ENCODE measurements at places on chromosomes 2 and 18.

DNA sequence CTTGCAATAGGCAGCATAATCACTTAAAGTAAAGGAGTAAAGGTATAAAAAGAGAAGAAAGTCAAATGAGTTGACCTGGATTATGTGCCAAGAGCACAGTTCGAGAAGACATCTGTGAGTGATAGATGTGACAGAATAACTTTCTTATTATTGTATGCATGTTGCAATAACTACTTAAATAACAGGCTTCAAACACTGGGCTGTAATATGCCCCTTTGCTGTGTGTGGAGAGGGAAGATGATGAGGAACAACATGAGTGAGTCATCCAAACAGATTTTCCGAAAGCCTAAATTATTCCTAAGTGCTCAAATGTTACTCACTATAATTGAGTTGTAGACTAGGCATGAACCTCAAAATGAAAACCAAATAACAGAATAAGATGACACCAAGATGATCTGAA is 328.1 kb downstream of the EXOC6B start:
- DNase-seq: no peak

DNA sequence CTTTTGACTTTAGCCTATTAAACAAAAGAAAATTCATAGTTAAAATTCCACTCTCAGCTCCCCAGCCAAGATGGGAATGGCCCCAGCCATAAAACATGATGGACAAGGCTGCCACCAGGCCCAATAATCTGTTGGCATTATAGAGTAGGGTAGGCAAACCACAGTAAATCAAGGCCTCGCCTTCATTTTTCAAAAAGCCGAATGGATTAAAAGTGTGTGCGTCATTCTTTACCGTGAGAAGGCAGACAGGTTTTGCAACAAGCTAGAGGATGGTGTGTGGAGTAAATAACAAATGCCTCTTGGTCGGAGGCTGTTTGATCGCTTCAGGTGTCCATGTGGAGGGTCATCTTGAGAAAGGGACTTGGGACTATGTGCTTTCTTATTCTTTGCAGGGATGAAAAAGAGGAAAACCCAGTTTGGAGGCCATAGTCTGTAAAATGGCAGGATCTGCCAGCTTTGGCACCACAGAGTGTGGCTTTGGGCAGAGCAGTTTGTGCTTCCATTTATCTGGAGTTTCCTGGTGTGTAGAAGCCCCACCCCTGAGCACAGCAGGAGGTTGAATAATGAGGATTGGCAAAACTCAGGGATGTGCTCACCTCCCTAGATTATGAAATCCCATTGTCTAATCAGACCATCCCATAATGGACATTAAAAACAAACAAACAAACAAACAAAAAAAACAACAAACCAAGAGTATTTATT is 57.1 kb upstream of the ITGB6 start:
- DNase-seq: peak; percentile 41

GRCh38 chr2:216549926-216550690 is 51.5 kb downstream of the RPL37A start:
- no peak for DNase-seq

GRCh38 chr18:10241579-10241978 is 212.9 kb upstream of the APCDD1 start:
- DNase-seq: no peak

- no peak for DNase-seq
Observed at GRCh38 chr2:107932979-107933378, 53.3 kb upstream of the SLC5A7 start.

DNA sequence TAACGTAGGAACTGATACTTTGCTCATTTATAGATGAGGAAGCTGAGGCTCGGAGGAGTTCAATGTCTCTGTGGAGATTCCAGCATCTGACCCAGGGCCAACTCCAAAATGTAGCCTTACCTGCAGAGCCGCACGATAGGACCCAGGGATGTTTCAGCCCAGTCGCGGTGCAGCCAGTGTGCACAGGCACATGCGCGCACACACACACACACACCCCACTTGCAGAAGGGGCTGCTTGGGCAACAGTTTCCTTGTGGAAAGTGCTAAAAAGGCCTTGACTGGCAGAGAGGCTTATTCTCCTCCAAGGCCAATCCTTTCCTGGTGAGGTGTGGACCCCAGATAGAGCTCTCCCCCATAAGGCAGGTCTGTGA is 101.7 kb downstream of the ZFP36L2 start:
- DNase-seq: no peak

DNA sequence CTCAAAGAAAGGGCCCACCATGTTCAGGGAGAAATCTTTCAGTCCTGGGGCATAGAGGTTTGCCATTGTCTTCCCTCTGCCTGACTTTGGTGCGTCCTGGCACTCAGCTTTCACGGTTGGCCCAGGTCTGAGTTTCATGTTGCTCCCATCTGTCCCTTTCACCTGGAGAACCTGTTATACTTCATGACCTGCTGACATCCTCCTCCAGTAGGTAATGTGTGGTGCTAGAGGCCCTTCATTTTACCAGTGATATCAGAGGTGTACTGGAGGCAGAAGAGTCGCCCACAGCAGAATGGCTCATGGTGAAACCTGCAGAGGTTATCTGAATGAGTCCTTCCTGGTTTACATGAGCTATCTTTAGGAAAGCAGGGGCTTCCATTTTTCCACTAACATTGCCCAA is 128.8 kb upstream of the DLX2 start:
- DNase-seq: no peak

GRCh38 chr2:29223257-29223656 is 108.0 kb downstream of the CLIP4 start:
- DNase-seq: no peak

DNA sequence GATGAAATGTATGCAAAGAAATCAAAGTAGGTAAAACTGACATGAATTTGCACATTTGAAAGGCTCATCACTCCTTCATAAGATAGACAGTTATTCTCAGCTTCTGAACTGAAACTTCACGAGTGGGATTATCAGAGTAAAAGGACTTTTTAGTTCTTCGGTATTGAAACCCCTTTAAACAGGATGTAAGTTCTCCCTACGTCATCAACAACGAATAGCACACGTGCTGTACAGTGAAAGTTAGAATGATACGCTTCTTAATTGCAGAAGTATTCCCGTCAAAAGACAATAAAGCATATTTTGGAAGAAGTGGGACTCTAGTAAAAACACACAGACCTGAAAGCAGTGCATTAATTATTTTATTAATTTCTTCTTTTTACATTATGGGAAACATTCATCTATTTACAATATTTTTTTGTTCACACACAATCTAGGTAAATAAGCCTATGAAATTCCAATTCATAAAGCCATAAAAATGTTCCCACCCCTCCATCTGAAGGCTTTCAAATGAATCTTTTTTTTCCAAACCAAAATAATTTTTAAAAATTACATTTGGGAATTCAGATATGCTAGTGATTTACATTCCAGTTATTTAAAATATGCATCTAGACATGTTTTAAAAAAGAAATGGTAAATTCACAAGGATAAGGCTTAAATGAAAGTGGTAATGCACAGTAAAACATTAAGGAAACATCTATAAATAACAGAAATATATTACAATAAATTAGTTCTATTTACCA is 45.9 kb downstream of the TGIF1 start:
- DNase-seq: no peak

DNA sequence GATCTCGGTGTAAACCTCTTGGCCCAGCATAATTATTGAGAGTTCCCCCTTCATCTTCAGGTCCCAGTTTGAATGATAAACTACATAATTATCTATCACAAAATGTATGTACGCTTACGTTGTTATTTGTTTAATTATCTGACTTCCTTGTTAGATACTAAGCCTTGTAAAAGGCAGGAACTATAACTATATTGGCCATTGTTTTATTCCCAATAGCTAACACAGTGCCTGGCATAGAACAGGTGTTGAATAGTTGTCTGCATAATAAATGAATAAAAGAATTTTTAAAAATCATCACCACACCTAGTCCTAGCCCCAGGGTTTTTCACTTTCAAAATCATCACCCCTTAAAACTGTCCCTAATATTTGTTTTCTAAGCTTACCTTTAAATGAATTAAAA is 207.9 kb downstream of the MREG start:
- DNase-seq: no peak

DNA sequence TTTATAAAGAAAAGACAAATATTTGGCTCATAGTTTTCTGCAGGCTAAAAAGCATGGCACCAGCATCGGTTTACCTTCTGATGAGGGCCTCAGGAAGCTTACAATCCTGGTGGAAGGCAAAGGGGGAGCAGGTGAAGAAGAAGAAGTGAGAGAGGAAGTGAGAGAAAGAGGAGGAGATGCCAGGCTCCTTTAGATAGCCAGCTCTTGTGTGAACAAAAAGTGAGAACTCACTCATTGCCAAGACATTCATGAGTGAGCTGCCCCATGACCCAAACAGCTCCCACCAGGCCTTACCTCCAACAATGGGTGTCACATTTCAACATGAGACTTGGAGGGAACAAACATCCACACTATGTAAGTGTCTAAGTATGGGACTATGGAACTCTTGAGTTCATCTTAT is 14.3 kb downstream of the CCDC150 start:
- DNase-seq: no peak
